ENCODE measurements at places on chromosomes 6 and 20.

DNA sequence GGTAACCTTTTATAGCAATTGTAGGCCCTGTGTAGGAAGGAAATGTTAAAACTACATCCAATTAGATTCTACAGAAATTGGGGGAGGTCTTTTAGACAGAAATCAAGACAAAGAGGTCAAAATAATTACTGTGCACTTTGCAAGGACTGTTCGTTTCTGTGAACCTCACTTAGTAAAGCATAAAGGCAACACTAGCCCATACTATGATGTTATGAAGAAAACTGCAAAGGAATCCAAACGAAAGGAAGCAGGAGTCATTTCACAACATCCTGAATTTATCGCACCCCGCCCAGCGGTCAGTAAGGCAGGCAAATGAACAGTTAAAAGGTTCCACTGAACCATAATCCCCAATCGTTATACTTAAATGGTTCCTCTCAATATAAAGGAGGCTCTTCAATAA lies 429.5 kb upstream of the ARID1B start:
- DNase-seq: no peak

- no peak for DNase-seq
Observed at GRCh38 chr20:59560588-59561227, 43.6 kb upstream of the PHACTR3 start.

- DNase-seq: no peak
Observed at GRCh38 chr6:121951918-121952379, 447.5 kb upstream of the HSF2 start.

- peak; percentile 67 for DNase-seq
Observed at GRCh38 chr6:16762550-16763477, 1.6 kb upstream of the ATXN1 start.

DNA sequence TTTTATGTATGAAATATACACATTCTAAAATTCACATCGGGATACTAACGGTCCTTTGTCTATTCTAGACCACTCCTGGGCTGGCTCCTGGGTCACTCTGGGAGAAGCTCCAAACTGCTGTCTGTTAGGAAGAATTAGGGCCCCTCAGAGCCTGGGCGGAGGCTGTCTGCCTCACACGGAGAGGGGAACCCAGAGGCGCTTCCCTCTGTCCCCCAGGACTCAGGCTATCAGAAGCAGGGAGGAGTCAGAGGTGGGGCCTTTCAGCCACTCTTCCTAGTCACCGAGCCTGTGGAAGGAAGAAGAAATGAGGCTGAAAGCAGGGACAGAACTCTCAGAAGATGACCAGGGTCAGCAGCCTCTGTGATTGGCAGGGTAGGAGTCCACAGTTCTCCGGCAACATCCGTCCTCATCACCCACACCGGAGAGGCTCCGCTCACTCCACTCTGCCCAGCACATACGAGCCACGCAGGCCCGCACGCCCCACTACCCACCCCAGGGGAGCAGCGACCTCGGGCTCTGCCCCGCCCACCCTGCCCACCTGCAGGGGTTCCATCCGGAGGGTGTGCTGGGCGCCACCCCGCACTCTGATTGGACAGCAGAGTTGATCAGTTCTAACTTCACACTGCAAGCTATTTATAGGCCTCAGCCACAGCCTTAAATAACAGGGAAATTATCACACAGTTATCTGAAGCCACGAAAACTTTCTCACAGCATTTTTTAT lies 182.1 kb upstream of the AFDN start:
- DNase-seq: no peak

DNA sequence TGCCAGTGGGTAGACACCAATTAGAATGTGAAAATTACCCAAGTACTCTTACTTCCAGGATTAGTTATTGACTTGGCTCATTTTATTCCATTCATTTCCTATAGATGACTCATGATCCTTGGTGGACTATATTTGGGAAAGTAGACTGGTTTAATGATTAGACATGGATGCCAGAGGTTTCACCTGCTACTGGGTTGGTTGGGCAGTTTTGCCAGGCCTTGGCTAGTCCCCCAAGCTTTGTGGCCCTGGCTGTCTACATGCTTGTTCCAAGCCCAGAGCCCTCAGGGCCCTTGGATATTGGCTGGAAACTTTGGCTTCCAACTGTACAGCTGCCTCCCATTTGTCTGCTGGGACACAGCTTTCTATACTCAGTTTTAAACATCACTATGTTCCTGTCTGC lies 104.1 kb downstream of the ZFP64 start:
- DNase-seq: no peak

DNA sequence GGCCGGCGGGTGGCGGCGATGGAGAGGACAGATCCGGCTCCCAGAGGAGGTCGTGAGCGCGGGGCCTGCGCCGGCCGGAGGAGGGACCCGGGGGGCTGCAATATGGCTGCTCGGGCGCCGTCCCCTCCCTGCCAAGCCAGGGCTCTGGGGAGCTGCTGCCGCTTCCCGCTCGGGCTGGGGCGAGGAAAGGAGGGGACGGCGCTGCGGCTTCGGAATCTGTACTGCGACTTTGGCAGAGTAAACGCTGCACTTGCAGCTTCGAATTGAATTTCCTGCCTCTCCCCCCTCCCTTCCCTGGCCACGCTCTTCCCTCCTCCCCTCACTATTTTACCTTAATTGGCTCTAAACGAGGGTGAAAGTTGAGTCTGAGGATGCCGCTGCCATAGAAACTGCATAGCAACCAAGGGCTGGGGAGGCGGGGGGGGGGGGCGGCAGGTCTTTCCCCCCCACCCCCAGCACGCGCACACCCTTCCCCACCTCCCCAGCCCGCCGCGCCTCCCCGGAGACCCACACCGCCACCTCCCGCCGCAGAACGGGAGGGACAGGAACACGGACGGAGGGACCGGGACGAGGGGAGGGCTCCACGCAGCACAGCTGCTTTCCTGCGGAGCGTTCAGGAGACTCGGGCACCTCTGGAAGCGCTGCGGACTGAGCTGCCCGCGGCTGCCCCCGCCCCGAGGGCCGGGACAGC lies 93.9 kb downstream of the RNASET2 start:
- peak; percentile 26 for DNase-seq

GRCh38 chr6:142551274-142551811 lies 249.5 kb downstream of the ADGRG6 start:
- DNase-seq: no peak

DNA sequence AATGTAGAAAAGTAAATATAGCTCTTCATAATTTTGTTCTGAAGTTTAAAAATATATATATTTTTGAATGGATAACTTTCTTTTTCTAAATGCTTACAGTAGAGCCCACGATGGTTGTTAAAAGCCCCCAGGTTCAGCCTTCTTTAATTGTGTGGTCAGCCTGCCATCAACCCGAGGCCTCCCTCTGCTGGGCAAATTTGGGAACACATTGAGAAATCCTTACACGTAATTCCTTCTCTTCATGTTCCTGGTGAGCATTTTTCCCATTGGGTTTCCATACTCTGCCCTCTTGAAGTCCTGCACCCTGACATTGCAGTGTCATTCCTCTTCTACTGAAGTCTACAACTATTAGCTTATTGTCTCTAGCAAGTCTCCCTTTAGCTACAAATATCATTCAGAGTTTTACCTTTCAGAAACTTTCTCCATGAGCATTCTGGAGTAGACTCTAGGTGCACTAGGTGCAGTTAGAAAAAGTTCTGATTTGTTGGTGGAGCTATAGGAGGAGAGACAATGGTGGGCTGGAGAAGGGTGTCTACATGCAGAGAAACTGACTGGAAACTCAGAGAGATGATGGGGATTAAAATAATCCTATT lies 40.6 kb downstream of the TRIM38 start:
- DNase-seq: peak; percentile 44

DNA sequence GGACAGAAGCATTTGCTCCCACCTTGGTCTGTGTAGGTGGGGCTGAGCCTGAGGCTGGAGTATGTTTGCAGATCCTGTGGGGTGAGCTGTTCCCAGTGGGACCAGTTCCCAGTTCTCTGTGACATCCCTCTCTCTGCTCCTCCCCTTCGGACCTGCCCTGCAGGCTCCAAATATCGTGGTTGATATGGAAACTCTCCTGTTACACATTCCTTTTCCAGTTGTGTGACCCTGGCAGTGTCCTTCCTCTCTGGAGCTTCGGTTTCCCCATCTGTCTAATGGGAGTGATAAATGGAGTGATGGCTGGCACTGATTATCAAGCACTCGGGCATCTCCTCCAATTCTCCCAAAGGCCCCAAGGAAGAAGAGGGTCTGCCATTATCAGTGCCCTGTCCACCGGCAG lies 15.7 kb upstream of the TGM2 start:
- no peak for DNase-seq

- no peak for DNase-seq
Observed at GRCh38 chr20:58196402-58197184, 31.9 kb downstream of the ANKRD60 start.

DNA sequence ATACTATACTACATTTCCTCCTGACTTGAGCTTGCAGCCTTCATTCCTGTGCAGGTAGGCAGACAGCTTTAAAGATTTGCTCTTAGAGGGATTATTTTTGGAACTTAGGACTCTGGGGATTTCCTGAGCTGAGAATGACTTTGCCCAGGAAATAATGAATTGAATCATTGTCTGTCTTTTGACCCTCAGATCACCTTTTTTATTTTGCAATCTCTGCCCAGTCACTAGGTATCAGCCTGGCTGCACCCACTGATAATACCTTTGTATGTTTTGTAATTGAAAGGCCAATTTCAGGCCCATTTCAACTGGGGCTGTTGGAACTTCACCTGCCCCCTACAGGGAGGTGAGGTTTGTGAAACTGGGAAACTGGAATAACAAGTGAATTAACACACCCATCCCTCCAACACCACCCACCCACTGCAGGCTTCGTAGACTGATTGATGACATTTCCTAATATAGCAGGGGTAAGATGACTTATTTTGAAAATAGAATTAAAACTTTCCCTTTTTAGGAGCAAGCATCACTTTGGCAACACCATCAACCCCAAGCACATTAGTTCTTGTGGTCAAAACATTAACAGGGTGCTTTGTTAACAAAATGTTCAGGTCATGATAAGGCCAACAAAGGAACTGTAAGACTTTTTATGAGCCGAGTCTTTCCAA lies 157.1 kb upstream of the CENPW start:
- DNase-seq: no peak

- DNase-seq: no peak
Observed at GRCh38 chr6:155067956-155068615, 73.0 kb downstream of the TIAM2 start.

DNA sequence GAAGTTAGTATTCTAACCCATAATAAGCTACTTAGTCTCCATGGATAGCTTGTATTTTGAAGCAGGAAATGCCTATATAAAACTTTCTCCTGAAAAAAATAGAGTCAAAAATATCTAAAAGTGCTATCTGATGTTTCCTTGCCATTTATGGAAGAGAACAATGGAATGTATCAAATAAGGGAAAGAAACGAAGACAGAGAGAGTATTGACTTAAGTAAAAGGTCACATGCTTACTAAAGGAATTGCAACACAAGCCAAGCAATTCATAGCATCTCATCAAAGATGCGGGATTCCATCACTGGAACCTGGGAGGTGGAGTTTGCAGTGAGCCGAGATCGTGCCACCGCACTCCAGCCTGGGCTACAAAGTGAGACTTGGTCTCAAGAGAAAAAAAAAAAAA lies 112.9 kb upstream of the DTNBP1 start:
- DNase-seq: no peak

DNA sequence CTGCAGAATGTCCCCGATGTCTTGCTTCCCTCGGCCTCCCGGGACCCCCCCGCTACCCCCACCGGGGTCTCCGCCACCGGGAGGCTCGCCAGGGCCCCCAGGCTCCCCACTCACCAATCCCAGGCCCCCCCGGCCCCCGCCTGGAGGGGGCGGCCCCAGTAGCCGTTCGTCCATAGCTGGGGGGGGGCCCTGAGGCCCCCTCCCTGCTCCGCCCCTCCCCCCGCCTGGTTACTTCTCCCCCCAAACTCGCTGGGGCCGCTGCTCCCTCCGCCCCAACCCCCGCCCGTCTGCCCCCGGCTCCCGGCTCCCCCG lies 304 bp downstream of the PBX2 start:
- DNase-seq: no peak

DNA sequence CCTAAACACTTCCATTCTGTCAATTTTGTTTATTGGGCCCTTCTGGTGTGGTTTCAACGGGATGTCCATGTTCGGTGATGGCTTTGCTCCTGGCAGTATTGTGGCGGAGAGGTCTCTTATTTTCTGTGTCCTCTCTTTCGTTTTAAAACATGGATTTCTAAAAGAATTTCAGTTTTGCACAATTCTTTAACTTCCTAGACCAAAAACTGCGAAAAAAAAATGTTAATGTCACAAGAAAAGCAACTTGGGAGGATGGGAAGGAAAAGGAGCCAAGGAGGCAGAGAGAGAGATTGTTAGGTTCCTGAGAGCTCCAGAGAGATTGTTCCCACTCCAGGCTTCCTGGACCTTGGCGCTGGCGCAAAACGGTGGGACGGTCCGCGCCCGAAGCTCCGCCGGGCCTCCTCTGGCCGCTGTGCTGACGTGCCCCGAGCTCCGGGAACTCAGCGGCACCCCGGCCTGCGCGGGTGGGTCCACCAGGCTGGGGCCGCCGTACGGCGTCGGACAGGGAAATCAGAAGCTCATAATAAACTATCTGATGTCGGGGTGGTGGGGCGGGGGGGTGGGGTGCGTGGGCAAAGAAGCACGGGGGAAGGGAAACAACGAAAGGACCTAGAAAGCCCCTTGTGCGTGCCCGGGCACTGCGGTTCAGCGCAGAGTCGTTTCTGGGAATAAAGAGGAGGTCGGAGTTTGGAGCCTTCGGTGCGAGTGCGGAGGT lies 951 bp upstream of the OLIG3 start:
- DNase-seq: no peak

GRCh38 chr6:42194056-42194455 lies 700 bp downstream of the GUCA1B start:
- no peak for DNase-seq

- DNase-seq: no peak
Observed at GRCh38 chr6:3438190-3439167, 18.4 kb downstream of the SLC22A23 start.

- DNase-seq: peak; percentile 25
Observed at GRCh38 chr6:142207265-142207877, 60.3 kb downstream of the VTA1 start.

- DNase-seq: no peak
Observed at GRCh38 chr20:25397821-25398220, 7.2 kb upstream of the ABHD12 start.

DNA sequence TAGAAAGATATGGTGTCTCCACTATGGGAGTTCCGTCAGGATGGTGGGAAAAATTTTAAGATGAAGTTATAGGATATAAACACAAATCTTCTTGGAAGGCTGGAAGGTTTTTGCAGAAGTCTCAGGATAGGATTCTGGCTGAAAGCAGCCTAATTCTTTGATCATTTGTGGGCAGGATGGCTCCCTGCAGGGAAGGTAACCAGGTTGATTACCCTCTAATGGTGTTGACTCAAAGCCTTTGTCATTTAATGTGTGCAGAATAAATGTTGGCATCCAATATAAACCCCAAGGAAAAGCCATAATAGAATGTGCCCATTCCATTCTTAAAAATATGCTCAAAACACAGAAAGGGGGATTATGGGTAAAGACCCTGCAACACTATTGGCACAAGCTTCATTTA lies 204.3 kb downstream of the EPM2A start:
- no peak for DNase-seq

- DNase-seq: no peak
Observed at GRCh38 chr6:89035252-89036101, 45.1 kb upstream of the PNRC1 start.

- DNase-seq: no peak
Observed at GRCh38 chr6:112786801-112787200, 439.7 kb downstream of the RFPL4B start.

GRCh38 chr20:38645351-38645750 lies 43.7 kb downstream of the ARHGAP40 start:
- no peak for DNase-seq
